ENCODE measurements at places on chromosomes 6 and 20. TPM values are rescaled to one million over a fixed set of nuclear protein-coding genes. Genes with fewer than 3 reads are reported as not detected.

DNA sequence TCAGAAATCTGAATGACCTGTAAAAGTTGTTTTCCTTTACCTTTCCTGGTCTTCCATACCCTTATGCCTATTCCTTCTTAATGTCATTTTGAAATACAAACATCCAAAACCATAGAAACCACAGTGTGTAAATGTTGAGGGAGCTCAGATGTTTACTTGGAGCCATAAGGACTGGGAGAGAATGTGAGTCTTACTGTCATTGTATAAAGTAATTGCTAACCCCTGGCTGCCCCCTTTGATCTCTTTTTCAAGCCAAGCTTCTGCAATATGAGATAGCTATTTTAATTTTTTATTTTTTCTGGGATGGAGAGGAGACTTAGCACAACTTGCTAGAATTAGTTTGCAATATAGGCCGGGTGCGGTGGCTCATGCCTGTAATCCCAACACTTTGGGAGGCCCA lies 124.4 kb upstream of the AKIRIN2 start:
- no peak for DNase-seq

GRCh38 chr6:89978749-89979145 lies 84.5 kb downstream of the GJA10 start:
- DNase-seq, result no peak

- DNase-seq, result no peak
Measured at GRCh38 chr6:119768201-119768600, 418.6 kb upstream of the MAN1A1 start.

The CRISP3 gene
- total RNA-seq, result not detected

- DNase-seq, result no peak
Measured at GRCh38 chr20:48064929-48065328, 279.6 kb upstream of the SULF2 start.

The HLA-DQA1 gene
- total RNA-seq, result 5.4 TPM

DNA sequence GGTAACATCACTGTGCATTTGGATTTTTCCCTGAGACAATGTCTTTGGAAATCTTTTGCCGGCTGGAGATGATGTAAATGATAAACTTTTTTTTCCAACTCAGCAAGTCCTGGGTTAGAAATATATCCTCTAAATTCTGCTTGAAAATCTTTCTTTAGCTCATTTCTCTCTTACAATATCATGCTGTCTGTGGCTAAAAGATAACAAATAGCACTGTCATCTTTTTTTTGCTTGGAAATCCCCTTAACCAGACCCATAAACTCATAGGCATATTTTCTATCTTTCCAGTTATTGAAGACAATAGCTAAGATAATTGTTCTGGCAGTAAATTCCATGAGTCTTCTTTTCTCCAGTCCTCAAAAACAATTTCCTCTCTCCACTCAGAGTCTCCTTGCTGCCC lies 481.5 kb downstream of the NKAIN2 start:
- no peak for DNase-seq

- DNase-seq, result no peak
Measured at GRCh38 chr6:77774457-77774856, 121.6 kb downstream of the MEI4 start.

DNA sequence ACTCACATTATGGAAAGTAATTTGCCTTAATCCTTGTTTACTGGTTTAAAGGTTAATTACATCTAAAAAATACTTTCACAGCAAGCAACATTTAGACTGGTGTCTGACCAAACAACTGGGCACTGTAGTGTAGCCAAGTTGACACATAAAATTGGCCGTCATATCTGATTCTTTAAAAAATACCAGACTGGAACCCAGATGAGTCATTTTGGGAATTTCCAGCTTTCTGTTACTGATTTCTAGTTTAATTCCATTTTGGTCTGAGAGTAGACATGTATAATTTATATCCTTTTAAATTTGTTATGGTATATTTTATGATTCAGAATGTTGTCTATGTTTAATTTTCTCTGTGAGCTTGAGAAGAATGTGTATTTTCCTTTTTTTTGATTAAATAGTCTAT lies 44.1 kb downstream of the SCP2D1 start:
- no peak for DNase-seq

The TGM2 gene
- 846 TPM for total RNA-seq

The SLC24A3 gene
- total RNA-seq, result 1.3 TPM

- no peak for DNase-seq
Measured at GRCh38 chr20:44188752-44189151, 1.8 kb upstream of the JPH2 start.

The KCNG1 gene
- total RNA-seq, result 0.30 TPM

All from left ventricle myocardium inferior (tissue), 1 donor.